T-helper 9 cell (primary cell): ENCODE measurements at places on chromosomes 6 and 20.

- no peak for DNase-seq
Measured at GRCh38 chr20:4102381-4102780, 87.0 kb upstream of the RNF24 start.

DNA sequence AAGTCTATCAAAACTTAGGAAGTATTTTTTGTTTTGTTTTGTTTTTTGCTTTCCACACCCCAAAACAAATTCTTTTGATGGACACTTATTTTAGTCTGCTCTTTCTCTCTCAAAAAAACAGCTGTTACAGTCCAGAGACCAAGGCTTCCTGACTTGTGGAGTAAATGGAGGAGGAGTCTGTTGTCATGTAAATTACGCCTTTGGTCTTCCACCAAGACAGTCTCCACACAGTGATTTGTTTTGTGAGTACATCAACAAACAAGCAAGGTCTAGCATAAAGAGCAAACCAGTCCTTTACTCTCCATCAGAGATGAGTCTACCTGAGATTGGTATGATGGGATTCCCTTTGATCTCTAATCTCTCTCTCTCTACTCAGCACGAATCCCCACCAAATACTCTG lies 588.0 kb upstream of the ARID1B start:
- DNase-seq: no peak

GRCh38 chr20:14717134-14717999 lies 380.0 kb upstream of the FLRT3 start:
- DNase-seq: no peak

DNA sequence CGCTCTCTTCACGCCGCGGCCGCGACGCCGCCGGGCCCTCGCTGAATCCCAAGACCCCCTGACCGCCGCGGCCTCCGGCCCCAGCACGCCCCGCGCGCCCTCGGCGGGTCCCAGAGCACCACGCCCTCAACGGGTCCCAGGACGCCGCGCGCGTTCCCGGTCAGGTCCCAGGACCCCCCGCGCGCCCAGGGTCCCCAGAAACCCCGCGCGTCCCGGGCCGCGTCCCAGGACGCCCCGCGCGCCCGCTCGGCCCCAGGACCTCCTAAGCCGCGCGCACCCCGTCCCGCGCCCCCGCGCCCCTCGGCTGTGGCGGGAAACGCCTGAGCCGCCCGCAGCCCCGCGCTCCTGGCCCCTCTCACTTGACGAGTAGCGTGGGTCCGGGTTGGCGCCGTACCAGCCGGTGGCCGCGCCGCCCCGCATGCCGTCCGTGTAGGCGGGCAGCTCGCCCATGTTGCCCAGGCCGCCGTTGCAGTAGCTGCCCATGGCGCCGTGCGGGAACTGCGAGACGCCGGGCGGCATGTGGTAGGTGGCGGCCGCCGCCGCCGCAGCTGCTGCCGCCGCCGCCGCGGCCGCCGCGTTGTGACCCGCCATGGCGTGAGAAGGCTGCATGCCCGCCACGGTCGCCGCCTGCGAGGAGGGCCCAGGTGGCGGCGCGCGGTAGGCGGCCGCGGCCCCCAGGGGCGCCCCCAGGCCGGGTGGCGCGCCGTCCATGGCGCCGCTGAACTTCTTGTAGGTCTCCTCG lies 556 bp downstream of the NKX2-4 start:
- DNase-seq: peak; percentile 2

DNA sequence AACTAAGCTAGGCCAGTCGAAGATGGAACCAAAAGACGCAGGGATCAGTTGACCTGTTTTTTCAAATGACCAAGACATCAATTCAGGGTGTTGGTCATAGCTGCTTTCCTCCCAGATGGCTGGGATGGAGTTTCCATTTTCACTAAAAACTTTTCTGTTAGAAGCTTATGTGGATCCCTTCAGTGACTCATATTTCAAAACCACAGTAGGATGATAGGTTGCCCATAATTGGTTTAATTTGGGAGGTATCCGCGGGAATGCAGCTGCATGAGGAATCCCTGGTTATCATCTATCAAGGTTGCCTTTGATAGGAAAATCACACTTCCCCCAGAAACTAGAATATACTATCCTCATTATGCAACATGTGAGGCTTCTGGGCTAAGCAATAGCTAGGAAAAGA lies 150.9 kb upstream of the MLIP start:
- DNase-seq: no peak

DNA sequence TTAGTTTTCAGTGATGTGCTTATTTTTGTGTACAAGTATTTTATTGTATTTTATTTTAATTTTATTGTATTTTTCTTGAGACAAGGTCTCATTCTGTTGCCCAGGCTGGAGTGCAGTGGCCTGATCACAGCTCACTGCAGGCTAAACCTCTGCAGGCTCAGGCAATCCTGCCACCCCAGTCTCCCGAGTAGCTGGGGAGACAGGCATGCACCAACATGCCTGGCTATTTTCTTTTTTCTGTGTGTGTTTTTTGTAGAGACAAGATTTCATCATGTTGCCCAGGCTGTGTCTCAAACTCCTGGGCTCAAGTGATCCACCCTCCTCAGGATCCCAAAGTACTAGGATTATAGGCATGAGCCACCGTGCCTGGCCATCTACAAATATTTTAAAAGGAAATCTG lies 146.3 kb downstream of the MANEA start:
- DNase-seq: no peak

GRCh38 chr20:8104252-8104651 lies 27.8 kb upstream of the PLCB1 start:
- no peak for DNase-seq

DNA sequence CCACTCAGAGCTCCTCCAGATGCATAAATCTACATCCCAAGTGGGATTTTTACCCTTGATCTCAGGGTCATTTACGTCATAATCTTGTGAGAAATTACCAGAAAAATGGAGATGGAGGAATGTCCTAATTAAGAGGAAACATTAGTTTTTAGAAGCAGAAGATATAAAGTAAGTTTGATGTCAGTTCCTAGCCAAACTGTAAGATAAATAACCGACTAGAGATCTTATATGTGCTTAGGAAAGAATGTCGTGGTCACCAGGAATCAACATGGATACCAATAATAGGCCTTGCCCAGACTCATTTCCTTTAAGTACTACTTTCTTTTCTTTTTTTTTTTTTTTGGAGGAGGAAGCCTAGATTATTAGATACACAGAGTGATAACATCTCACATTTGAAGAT lies 186.9 kb downstream of the UTRN start:
- DNase-seq: no peak

DNA sequence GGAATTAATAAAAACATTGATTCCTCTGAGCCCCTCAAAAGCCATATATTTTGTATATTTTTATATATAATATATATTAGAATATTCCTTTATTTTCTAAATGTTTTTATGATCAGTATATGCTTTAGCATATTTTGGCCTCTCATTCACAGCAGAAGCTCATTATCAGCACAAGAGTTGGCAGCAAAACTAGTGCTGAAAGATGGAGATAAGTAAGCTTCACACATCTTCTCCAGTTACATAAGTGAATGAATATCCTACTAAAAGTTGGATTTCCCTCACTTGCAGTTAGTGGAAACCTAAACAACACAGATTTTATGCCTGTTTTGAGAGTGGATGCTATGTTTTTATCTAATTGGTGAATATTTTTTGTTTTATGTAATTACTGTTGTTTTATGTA lies 1303.8 kb upstream of the ADGRB3 start:
- DNase-seq: no peak

- no peak for DNase-seq
Measured at GRCh38 chr6:127951172-127951917, 50.5 kb upstream of the THEMIS start.

DNA sequence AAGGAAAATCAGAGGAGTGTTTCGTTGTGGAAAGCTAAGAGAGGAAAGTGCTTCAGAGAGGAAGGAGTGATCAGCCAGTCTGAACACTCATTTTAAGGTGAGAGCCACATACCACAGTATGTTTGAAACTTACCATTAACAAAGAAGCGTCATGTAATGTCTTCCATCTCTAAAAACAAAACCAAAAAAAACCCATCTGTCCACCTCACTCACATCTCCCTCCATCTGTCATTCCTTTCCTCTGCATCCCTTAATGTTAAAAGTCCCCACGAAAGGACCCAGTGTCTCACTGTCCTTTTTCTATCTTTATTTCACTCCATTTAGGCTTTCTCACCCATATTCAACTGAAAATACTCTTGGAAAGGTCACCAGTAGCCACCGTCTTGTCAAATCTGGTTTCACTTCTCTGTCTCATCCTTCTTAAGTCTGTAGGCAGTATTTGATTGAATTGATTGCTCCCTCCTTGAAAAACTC lies 59.4 kb upstream of the GNRH2 start:
- no peak for DNase-seq

DNA sequence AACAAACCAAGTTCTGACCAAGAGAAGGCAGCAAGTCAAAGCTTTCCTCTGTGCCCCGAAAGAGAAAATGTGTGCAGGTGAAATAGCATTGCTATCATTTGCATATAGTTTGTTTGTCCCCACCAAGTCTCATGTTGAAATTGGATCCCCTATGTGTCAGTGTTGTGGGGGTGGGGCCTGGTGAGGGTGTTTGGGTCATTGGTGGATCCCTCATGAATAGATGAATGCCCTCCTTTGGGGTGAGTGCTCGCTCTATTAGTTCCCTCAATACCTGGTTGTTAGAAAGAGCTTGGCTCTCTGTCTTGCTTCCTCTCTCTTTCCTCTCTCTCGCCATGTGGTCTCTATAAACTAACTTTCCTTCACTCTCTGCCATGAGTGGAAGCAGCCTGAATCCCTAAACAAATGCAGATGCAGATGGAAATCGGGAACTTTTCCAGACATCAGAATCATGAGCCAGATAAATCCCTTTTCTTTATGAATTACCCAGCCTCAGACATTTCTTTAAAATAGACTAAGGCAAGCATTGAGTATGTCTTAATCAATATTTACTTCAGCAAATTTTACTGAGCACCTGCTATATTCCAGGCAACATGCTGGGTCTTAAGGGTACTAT lies 43.8 kb upstream of the SYNDIG1 start:
- DNase-seq: no peak

GRCh38 chr20:1871807-1872458 lies 23.3 kb upstream of the SIRPA start:
- DNase-seq: no peak

DNA sequence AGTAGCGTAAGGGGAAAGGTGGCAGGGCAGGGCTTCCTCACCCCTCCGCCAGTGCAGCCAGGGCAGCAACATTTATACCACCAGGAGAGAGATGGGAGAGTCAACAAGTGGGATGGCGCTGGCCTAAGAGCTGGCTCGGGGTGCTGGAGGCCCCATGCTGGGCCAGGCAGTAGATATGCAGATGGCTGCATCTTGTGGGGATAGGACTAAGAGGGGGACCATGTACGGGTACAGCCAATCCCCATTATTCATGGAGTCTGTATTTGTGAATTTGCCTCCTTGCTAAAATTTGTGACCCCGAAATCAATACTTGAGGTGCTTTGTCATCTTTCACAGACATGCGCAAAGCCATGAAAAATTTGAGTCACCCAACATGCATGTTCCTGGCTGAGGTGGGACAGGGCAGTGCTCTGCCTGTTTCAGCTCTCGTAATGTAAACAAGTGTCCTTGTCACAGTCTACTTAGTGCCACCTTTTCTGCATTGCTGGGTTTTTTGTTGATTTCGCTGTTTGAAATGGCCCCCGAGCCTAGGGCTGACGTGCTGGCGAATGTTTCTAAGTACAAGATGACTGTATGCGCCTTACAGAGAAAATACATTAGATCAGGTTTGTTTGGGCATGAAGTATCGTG lies 27.5 kb upstream of the TAF8 start:
- DNase-seq: no peak

DNA sequence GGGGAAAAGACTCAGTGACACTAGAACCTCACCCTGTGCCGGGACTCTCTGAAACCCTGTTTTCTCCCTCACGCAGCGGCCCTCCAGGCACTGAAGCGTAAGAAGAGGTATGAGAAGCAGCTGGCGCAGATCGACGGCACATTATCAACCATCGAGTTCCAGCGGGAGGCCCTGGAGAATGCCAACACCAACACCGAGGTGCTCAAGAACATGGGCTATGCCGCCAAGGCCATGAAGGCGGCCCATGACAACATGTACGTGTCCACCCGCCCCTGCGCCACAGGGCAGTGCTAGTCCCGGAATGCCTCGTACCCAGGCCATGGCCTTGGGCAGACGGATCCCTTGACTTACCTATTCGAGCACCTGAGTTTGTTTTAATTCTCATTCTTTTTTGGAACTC lies 37.2 kb downstream of the CHMP4B start:
- no peak for DNase-seq

DNA sequence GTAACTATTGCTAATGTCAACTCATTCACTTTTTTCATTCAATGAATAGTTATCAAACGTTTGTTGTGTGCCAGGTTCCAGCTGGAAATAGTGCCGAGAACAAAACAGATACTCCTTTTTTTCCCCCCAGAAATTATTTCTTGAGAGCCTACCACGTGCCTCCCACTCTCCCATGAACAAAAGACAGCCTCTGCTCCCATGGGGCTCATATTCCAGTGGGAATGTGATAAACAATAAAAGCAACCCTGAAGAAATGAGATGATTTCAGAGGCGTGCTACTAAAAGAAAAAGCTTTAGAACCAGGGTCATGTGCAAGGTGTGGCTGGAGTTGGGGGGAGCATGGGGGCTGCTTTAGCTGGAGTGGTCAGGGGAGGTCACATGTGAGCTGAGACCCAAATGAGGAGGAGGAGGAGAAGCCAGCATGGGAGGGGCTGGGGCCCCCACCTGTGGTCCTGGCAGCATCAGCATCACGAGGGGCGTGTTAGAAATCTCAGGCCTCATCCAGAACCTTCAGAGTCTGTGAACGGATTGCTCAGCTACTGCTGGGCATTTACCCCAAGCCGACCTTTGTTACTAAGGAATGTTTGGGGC lies 157.4 kb downstream of the EYA2 start:
- DNase-seq: no peak

DNA sequence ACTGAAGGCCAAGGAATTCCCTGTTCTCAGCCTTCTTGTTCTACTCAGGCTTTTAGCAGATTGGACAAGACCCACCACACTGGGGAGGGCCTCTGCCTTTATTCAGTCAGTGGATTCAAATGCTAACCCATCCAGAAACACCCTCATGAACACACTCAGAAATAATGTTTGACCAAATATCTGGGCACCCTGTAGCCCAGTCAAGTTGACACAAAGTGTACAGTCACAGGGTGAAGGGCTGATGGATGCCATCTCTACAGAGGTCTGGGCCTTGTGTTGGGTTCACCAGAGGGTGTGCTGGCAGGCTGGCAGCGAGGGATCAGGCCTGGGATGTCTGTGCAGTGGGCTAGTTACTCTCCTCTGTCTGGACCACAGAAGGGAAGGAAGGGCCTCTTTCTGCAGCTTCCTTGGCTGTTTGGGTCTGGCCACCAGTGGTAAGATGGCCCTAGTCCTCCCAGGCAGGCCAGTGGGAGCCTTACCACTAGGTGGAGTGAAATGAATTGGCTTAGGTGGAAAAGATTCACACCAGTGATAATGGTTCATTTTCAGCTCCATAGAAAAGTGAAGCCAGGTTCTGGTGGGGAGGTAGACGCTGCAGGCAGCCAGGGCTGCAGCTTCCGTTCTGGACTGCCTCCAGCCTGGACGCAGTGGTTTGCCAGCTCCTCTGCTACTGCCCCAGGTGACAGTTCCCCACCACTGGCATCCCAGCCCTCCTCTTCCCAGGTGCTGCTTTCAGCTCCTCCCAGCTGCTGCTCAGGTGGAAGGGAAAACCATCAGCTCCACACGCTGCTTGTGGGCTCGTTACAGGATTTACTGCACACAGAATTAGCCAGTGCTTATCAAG lies 9.2 kb downstream of the TUBB2A start:
- DNase-seq: no peak
